NCI-H1105 (cell line): ENCODE measurements at places on chromosomes 2 and 18.

- DNase-seq: no peak
Observed at GRCh38 chr2:218091746-218092145, 22.7 kb downstream of the RUFY4 start.

DNA sequence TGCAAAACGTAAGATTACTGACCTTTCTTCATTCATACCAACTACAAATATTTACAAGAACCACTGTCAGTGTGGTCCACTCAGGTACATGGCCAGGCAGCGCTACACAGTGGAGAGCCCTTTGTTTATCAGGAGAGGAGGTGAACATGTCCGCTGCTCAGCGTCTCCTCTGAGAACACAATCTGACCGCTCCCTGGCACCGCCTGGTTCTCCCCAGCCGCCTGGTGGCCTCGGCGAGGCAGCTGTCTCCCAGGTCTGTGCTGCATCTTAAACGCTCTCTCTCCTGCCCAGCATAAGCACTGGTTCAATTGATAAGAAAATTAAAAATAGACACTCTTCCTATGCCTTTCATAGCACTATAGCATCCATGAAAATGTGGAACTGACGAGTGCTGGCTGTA, 146.8 kb upstream of the PXDN start:
- DNase-seq: no peak

GRCh38 chr18:22467760-22468553, 50.2 kb upstream of the CTAGE1 start:
- no peak for DNase-seq

GRCh38 chr2:102185347-102185746, 1.5 kb upstream of the IL1RL2 start:
- DNase-seq: no peak

GRCh38 chr2:5969303-5969702, 277.1 kb downstream of the SOX11 start:
- no peak for DNase-seq

GRCh38 chr2:143652692-143653091, 523.5 kb downstream of the ARHGAP15 start:
- DNase-seq: no peak
